ENCODE measurements at places on chromosomes 7 and 10.

DNA sequence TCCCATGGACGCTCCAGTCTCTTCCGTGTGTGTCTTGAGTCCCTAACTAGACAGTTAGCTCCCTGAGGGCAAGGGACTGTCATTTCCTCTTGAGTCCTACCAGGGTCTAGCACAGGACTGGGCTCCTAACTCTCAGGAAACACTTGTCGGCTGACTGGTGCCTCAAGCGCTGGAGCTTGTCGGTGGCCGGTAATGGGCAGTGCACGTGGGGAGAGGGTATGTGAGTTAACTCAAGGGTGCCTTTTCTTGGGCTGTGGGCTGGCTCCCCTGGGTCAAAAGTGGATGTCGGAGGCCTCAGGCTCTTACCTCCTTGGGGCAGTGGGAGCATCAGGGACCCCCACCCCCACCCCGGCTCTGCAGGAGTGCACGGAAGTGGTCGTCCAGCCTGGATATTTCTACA is 32.9 kb downstream of the ZNF775 start:
- DNase-seq: no peak

GRCh38 chr10:33215635-33216034 is 118.8 kb downstream of the NRP1 start:
- no peak for DNase-seq

GRCh38 chr10:91768123-91768522 is 30.1 kb upstream of the TNKS2 start:
- no peak for DNase-seq

GRCh38 chr10:69474742-69475432 is 23.6 kb downstream of the TSPAN15 start:
- no peak for DNase-seq

DNA sequence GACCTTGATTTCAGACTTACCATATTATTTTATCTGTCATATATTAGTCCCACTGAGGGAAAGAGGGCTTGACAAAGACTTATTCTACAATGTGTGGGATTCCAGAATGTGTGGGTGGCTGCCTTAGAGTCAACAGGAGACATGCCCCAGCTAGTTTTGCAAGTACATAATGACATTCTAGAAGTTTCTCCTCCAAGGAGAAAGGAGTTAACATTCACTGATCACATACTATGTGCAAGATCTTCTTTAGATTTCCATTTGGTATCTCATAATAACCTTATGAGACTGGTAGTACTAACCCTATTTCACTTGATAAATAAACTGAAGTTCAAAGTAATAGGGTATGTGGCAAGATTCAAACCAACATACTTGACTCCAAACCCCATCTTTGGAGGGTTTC is 25.2 kb downstream of the IRF5 start:
- DNase-seq: no peak

DNA sequence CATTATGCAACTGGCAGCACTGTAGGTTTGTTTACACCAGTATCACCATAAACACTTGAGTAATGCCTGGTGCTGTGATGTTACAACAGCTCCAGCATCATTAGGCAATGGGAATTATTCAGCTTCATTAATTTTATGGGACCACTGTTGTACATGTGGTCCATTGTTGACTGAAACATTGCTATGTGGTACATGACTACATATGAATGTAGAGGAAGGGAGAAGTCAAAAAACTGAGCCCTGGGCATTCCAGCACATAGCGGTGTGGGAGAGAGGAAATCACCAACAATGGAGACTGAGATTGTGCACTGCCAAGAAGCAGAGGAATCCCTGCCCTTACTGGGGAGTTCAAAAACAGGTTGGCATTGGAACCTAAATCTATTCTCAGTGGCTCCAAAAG is 89.0 kb downstream of the TRIM24 start:
- DNase-seq: no peak

DNA sequence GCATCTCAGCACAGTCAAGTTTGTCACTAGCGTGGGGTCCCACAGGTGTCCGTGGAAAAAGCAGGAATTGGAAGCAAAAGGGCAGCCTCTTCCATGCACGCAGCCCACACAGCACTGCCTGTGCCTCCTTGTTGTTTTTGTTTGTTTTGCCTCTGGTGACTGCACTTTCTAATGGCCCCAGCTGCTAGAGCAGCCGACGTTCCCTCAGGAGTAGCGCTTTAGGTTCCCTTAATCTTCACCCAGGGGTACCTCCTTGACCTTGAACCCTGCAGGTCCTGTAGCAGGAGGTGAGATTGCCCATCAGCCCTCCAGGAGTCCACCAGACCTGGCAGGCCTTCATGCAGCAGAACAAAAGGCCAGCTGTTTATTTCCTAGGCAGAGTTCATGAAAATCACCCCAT is 210.1 kb downstream of the CACNB2 start:
- no peak for DNase-seq

DNA sequence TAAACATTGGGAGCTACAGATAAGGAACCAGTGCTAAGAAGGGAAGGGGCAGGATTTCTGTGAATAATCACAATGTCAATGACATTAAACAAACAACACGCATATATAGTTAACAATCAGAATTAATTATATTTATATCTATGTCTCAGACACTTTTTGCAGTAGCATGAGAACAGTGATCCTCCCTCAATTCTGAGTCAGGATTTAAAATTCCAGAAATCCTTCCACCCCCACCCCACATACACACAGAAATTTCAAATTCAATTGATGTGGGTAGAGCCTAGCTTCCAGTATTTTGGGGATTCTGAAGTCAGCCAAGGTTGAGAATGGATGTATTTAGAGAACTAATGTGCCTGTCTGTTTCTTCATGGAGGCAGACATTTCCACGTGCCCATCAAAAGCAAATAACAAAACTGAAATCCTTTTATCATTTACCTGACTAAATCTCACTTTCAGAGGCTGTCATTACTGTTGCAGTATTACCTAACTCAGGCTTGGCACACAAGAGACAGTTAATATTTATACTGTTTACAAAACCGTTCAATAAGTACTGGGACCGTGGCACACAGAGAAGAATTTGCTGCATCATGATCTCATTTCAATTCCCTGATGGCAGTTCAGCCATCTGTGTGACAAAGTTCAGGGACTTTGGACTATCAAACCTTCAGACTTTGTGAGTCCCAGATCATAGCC is 116.6 kb upstream of the PALS2 start:
- no peak for DNase-seq

GRCh38 chr7:5758286-5758685 is 23.2 kb downstream of the RNF216 start:
- no peak for DNase-seq

- DNase-seq: no peak
Observed at GRCh38 chr7:40656349-40656748, 521.5 kb downstream of the SUGCT start.

DNA sequence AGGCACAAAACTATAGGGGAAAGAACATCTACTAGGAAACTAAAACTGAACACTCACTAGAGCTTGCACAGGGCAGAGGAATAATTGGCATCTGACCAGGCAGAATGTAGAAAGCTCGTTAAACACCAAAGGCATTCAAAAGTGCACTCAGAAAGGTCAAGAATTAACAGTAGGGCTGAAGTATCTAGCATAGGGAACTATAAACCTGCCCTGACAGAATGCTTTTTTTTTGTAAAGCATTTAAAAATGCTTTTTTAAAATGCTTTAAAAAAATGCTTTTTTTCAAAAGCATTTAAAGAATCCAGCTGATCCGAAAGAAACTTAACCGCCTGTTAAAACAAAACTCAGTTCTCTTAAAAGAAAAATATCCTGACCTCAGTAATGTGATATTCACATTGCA is 74.6 kb upstream of the EGFR start:
- no peak for DNase-seq

DNA sequence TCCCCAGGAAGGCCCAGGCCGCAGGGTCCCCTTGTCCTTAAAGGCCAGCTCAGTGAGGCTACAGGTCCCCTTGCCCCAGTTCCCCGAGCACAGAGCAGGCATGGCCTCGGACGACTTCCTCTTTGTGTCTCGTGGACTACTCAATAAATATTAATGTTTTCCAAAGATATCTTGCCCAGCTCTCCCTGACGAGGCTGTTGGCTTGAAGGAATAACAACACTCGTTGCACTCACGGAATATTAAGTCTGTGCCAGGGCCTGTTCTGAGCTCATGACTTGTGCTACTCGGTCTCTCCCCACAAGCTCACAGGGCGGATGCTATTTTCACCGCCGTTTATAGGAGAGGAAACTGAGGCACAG is 68.2 kb downstream of the CUX1 start:
- no peak for DNase-seq

Measured in activated effector memory CD4-positive, alpha-beta T cell treated with Interleukin-2 at 50 U/mL for 16 hours (primary cell).